A673 (cell line): ENCODE measurements at places on chromosomes 2 and 18.

DNA sequence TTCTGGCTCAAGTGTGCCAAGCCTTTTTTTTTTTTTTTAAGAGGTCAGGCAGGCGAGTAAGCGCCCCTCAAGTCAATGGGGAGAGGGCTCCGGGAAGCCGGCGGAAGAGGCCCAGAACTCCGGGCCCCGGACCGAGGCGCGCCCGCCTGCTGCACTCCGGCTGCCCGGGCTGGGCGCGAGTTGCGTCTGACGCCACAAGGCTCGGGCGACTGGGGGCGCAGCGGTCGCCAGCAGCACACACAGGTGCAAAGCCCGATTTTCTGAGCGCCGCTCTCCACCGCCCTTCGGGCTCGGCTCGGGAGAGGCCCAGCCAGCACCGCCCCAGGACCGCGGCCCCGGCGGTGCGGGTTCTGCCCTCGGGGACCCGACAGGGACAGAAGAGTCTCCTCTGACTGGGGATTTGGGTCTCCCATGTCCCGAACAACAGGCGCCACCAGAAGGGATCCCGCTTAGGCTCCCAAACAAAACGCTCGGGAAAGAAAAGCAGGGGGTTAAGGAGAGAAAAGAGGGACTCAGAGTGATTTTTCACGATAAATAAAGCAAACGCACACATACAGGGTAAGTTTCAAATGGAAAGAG is 787 bp downstream of the ERBB4 start:
- peak; percentile 54 for DNase-seq

GRCh38 chr18:33647365-33647764 is 69.3 kb downstream of the ASXL3 start:
- DNase-seq, result no peak

DNA sequence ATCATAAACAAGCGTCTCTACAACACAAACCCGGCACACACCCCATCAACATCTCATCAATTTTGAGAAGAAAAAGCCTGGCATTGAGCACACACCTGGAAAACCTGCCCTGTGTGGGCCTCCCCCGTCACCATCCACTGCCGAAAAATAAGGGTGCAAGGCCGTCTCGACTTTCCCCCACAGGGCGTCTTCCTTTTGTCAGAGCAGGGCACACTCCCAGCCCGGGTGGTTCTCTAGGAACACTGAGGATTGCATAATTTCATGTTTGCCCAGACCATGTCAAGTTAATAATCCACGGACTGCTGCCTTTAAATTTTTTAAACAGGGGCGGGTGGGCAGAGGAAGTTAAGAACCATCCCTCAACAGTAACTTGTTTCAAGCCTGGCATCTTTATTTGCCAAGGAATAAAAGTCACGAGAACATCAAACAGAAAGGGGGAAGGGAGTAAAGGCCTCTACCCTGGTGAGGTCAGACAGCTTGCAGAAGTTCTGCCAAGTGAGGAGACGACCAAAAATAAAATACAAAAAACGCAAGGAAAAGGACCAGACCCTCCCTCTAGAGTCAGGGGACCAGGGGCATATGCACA is 2.1 kb downstream of the TFCP2L1 start:
- no peak for DNase-seq

GRCh38 chr2:127293386-127293747 is 577 bp downstream of the ERCC3 start:
- DNase-seq, result no peak

DNA sequence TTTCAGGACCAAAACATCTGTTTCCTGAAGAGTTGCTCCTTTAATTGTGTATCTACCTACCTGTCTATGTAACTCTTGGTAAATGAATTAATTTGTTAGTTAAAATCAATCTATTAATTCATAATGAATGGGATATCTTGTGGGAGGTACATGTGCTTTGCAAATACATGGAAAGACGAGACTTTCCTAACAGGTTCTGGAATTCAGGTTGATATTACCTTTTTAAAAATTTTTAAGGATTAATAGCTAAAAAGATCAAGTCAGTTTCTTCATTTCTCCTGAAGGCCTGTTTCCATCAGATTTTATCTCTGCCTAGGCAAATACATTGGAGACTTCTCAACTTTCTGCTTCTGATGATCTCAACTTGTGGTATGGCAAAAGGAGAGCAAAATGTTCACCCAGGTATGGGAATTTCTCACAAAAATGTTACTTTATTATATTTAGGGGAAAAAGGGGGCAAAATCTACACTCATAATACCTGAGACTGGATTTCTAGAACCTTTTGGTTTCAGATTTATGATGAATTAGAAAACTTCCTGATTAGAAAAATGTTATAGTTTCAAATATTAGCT is 7.4 kb downstream of the TFPI start:
- DNase-seq, result no peak

DNA sequence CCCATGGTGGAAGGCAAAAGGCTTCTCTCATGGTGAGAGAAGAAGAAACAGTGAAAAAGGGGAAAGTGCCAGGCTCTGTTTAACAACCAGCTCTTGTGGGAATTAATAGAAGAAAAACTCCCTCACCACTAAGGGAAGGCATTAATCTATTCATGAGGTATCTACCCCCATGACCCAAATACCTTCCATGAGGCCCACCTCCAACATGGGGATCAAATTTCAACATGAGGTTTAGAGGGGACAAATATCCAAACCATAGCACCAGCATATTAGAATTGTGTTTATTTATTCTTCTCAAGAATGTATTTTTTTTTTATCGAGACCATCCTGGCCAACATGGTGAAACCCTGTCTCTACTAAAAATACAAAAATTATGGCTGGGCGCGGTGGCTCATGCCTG is 4.9 kb upstream of the CFLAR start:
- DNase-seq, result no peak

GRCh38 chr2:39999864-40000263 is 220.8 kb upstream of the THUMPD2 start:
- no peak for DNase-seq

DNA sequence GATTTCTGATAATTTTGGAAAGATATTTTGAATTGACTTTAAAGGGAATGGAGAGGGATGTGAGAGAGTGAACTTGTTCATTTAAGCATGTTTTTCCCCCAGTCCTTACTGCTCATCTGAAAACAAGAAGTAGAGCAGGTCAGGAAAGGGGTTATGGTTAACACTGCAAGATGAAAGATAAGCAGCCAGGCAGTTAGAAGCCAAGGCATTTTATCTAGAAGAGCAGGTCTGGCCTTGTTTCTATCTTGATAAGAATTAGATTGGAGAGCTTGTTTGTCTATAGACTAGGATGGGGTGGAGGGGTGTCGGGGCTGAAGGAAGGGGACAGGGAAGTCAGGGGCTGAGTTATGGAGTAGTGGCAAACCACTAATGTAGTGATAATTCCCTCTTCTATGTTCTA is 171.6 kb downstream of the IKZF2 start:
- DNase-seq, result no peak

DNA sequence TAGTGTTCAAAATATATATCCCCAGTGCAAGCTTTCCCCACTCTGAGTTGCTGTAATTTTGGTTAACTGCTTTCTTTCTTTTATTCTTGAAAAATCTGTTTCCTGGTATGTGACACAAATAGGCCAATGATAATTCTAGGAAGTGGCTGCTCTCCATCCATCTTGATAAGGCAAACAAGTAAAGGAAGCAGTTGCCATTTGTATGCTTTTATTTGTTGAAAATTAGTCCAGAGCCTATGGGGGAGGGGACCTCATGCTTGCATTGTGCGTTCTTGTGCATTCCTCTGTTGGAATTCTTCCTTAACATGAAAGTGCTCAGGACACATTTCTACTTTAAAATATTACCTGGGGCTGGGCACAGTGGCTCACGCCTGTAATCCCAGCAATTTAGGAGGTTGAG is 111.2 kb upstream of the FSHR start:
- no peak for DNase-seq

GRCh38 chr2:239983004-239983778 is 42.0 kb downstream of the NDUFA10 start:
- DNase-seq, result no peak

GRCh38 chr18:78893281-78894032 is 86.2 kb upstream of the SALL3 start:
- no peak for DNase-seq

- no peak for DNase-seq
Measured at GRCh38 chr2:174611006-174611405, 13.4 kb upstream of the WIPF1 start.

DNA sequence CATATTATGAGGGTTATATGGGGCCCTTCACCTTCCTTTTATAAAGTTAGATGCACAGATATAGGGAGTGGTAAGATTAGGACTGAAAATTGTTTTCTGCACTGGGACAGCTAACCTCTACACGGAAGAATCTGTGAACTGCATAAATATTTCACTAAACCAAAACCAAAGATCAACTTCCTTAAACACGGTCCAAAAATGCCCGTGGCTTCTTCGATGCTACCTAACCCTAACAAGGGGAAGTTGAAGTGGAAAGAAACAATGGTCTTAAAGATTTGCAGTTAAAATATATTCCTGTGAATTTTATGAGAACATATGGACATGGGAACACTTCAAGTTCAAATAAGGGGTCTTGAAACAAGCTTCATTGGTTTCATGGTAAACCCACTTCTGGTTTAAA is 33.3 kb upstream of the PAX3 start:
- no peak for DNase-seq

DNA sequence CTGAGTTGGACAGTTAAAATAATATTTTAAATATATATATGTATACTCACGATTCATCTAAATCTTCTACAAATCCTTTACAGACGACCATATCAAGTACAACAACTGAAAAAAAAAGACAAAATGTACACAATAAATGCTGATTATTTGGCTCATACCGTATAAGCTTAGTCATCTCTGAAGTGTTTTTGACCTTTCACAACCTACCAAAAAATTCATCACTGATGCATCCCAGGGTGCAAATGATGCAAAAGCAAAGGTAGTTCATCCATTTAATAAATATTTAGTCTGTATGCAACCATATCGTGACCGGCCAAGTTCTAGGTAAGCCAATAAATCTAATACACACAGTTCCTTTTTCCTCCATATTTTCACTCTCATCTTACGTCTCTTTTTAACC is 1.1 kb downstream of the TMX3 start:
- no peak for DNase-seq

- DNase-seq, result no peak
Measured at GRCh38 chr2:201234663-201235135, 25.6 kb upstream of the CASP8 start.

GRCh38 chr2:10517351-10518043 is 69.4 kb upstream of the ODC1 start:
- DNase-seq, result no peak

DNA sequence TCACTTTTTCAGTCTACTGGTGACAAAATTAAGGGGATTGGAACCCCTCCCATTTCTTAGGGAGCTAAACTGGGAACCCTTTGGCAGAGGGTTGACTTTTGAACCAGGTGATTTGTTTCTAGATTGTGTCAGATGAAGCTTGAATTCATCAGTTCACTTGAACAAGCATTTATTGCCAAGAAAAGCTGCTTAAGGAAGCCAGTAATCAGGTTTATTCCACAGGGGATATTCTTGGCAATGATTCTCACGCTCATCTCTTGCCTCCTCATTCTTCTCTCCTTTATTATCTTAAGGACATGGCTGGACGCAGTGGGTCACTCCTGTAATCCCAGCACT is 101.0 kb downstream of the ALPK2 start:
- DNase-seq, result peak; percentile 25

GRCh38 chr2:173571887-173572680 is 217.4 kb downstream of the CDCA7 start:
- DNase-seq, result no peak

DNA sequence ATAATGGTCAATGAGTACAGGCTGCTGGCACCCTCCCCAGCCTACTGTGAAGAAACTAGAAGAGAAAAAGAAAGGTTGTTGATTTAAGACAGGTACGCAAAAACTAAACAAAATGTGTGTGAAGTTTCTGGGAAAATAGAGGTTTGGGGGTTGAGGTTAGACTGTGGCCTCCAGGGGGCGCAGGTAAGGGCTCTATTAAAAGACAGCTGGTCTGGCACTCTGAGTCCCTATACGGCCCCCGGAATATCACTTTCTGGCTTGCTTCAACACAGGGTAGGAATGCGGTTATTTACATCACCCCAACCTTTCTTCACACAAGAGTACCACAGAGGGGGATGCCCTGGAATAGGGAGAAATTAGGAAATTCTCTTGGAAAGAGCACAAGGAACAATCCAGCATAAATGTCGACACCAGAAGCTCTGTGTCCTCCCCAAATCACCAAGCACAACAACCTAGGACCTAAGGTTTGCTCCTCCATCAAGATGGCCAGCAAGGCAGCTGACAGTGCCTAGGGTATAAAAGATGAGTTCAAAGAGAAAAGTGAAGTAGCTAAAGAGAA is 480.8 kb upstream of the KLHL29 start:
- DNase-seq, result peak; percentile 44

DNA sequence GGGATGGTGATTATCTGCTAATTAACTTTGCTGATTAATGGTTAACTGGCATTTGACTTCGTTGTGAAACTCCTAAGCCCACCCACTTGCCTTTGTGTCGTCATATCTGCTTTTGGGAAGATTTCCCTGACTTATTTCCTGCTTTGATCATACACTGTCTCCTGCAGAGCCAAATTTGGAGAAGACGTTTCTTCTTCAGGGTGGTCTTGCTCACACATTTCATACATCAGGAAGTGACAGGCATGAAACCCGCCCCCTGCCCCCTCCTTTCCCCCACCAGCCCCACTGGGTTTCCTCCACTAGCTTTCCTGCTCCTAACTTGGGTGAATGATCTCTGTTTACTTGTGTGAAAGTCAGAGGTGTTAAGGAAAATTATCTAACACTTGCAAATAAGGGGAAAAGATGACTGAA is 300.1 kb downstream of the TSN start:
- DNase-seq, result peak; percentile 34

DNA sequence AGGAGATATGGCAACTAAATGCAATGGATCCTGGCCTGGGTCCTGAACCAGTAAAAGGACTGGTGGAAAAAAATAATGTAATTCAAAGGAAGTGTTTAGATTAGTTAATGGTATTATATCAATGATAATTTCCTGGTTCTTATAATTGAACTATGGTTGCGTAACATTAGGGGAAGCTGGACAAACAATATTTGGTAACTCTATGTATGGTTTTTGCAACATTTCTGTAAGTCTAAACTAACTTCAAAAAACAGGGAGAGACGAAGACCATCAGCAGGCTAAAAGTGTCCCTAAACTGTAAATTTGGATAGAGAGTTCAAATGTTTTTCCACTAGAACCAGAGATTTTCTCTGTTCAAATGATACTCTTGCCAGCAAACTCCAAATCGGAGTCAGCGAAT is 36.9 kb downstream of the KLF7 start:
- no peak for DNase-seq

- DNase-seq, result no peak
Measured at GRCh38 chr2:11914455-11914854, 168.0 kb downstream of the LPIN1 start.

- DNase-seq, result no peak
Measured at GRCh38 chr18:42412281-42412680, 457.2 kb downstream of the PIK3C3 start.

GRCh38 chr2:71546777-71547281 is 93.5 kb downstream of the DYSF start:
- no peak for DNase-seq

- DNase-seq, result peak; percentile 89
Measured at GRCh38 chr18:58847383-58848071, 17.1 kb upstream of the ZNF532 start.
